ENCODE measurements at places on chromosomes 1 and 21.

- no peak for DNase-seq
These were observed 52.3 kb upstream of the IKBKE start for GRCh38 chr1:206417774-206418614.

- DNase-seq: no peak
These were observed 137.6 kb upstream of the SGIP1 start for GRCh38 chr1:66396212-66396890.

DNA sequence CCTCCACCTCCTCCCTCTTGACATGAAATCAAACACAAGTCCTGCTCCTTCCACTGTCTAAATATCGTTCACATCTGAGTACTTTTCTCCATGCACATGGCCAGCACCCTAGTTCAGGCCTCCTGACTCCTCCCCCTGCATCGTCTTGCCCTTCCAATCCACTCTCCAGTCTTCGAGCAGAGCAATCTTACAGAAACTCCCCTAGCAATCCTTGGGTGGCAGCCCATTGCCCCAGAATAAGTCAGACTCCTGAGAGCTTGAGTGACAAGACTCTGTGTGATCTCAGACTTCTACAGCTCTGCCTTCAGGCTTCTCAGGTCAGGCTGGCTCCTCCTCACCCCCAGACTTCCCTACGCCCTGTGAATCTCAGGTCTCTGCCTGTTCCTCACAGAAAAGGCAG lies 5.5 kb downstream of the SH2D2A start:
- no peak for DNase-seq

GRCh38 chr1:8028571-8028910 lies 2.4 kb upstream of the ERRFI1 start:
- DNase-seq: no peak

- no peak for DNase-seq
These were observed 10.8 kb upstream of the CDA start for GRCh38 chr1:20578062-20578461.

- DNase-seq: no peak
These were observed 561.6 kb downstream of the PLA2G4A start for GRCh38 chr1:187390215-187390818.

DNA sequence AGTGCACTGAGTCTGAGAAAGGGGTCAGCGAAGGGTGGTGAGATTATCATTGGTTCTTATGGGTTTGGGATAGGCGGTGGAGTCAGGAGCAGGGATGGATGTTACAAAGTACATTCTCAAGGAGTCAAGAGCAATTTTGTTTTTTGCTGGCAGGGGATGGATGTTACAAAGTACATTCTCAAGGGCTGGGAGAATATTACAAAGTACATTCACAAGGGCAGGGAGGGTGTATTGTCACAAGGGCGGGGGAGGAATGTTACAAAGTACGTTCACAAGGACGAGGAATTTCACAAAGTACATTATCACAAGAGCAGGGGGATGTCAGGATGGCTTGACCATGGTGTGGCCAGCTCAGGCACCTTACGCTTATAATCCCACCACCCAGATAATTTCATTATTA lies 59.3 kb upstream of the FAM89A start:
- DNase-seq: no peak

DNA sequence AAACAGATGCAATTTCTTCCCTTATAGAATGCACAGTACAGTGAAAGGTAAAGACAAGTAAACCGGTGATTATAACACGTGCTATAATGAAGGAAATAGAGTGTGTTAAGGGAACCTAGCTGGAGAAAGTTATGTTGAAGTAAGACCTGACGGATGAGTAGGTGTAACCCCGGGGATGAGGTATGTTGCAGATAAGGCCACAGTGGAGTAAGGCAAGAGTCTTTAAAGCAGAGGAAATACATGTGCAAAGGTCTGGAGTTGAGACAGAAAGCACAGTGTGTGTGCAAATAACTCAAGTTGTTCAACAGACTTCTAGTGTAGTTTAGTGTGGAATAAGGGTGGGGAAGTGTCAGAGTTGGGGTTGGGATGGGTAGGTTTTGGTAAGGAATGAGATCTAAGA lies 2.9 kb downstream of the DBT start:
- no peak for DNase-seq

DNA sequence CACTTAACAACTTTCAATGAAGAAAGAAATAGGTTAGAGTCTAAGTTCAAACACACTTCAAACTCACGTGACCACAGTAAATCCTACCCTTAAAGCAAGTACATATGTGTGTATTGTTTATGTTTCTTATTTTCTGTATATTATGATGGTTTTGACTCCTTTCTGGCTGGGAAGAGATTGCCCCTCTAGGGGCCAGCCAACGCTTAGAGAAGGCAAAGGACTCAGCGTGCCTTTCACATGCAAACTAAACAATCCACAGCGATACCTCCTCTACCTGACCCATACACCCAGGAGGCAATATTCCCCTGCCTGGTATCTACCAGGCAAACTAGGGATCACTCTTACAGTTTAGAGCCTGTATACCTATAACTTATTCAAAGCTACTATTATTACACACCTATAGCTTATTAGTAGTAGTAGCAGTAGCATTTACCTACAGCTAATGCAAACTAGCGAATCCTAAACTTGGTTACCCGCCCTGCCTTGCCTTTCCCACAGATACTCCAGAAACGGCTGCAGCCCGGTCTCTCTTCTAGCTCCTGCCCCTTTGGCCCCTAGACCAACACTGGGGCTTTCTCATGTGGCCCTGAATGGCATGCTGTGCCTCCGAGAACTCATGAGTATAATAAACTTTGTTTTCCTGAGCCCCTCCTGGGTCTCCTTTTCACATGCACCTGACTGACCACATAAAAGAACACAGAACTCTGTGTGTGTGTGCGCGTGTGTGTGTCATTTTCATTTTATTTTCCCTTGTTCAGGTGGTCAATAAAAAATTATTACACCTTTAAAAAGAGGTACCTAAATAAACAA lies 14.0 kb downstream of the NRIP1 start:
- no peak for DNase-seq

DNA sequence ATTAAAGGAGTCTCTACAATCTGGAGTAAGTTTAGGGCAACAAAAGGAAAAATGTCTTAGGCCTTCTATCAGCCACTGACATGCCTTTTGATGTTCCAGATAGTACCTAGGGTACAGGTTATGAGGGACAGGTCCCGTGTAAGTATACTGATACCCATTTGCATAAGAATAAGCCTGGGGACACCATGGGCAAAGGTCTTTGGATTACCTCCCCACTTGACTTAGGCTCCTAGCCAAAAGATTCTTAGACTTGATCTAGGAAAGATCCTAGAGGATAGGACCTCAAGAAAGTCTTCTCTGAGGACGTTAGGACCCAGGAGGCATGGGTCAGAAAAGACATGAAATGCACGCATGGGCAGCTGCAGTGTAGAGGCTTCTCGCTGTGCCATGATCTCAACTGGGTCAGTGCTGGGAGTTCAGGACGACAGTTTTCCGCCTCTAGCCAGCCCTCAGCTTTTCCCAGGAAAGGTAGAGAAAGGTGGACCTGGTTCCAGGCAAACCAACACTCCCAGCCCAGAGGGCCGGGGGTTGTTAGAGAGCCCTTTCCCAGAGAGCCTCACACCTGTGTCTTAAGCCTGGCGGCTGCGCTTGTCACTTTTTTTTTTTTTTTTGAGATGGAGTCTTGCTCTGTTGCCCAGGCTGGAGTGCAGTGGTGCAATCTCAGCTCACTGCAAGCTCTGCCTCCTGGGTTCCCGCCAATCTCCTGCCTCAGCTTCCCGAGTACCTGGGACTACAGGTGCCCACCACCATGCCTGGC lies 26.6 kb downstream of the MSTO1 start:
- no peak for DNase-seq

DNA sequence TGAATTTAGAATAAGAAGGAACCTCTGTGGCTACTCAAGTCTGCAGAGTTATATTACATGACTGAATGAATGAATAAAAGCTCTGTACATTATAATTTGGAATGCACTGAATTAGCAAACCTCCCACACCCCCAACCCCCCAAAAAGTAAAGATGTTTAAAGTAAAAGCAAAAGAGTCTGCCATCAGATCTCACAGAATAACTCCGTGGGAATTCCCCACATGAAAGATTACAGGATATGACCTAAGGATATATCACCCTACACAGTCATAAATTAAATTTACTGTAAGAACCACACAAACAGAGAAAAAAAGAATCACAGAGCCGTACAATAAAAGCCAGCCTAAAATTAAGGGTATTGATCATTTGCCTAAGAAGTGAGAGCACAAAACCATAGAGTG lies 587.3 kb downstream of the PTPRC start:
- DNase-seq: no peak

DNA sequence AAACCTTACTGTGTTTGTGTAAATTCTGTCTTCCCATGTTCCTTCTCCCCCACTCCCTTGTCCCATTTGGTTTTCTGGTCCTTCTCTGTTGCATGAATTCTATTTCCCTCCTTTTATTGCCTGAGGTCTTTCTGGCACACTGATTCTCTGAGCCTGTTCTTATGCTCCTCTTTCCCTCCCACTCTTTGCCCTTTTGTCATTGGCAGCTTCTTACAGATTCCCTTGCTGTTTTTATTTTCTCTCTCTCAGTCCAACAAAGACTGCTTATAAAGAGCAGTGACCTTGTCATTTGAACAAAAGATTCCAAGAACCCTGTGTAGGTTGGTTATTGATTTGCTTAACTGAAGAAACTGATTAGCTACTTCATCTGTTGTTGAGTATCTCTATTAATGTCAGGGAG lies 49.7 kb downstream of the GPR52 start:
- DNase-seq: no peak
